Pancreas (tissue), 10 donors: ENCODE measurements at places on chromosomes 6 and 20.

- no peak for DNase-seq
These were observed 5.1 kb upstream of the SIRPD start for GRCh38 chr20:1562622-1563021.

GRCh38 chr6:4220558-4220957 lies 85.2 kb upstream of the ECI2 start:
- DNase-seq: no peak

GRCh38 chr6:135025775-135026174 lies 28.8 kb downstream of the HBS1L start:
- no peak for DNase-seq

DNA sequence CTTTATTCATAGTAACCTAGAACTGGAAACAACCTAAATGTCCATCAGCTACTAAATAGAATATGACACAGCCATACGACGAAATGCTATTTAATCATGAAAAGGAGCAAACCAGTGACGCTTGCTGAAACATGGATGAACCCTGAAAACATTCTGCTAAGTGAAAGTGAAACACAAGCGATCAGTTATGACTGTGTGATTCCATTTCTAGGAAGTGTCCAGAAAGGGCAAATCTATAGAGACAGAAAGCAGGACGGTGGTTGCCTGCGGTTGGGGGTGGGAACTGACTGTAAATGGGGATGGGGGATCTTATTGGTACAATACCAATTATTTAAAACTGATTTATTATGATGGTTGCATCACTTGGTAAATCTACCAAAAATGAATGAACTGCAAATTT lies 126.8 kb downstream of the IPCEF1 start:
- no peak for DNase-seq

DNA sequence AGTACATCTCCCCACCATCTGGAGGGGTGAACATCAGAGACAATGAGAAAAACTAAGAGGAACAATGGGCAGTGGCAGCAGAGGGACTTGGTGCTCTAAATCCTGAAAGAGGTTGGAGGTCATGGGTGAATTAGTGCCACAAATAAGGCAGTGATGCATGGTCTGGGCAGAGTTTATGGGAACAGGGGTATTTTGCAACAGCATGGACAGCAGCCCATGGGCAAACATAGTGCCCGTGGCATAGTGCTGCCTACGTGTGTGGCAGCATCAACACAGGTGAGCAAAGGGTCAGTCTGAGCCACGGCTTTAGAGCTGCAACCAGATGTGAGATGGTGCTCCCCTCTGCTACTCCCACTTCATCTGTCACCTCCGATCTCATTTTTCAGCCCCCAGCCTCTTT lies 459.1 kb upstream of the CITED2 start:
- DNase-seq: no peak

DNA sequence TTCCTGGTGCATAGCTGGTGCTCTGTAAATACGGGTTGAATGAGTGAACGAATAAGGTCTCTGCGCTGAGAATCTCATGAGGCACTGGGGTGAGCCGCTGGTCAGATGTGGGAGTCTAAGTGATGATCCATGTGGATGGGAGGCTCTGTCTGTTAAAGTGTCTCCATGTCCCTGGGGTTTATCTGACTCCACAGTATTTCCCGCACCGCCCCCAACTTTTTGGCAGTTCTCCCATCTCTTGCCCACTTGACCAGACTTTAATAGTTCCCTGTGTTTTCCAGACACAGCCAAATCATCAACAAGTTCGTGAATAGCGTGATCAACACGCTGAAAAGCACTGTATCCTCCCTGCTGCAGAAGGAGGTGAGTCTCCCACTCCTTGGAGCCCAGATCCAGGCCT lies 9.9 kb downstream of the BPIFA2 start:
- no peak for DNase-seq

GRCh38 chr6:1124885-1125284 lies 187.0 kb upstream of the FOXQ1 start:
- DNase-seq: no peak

DNA sequence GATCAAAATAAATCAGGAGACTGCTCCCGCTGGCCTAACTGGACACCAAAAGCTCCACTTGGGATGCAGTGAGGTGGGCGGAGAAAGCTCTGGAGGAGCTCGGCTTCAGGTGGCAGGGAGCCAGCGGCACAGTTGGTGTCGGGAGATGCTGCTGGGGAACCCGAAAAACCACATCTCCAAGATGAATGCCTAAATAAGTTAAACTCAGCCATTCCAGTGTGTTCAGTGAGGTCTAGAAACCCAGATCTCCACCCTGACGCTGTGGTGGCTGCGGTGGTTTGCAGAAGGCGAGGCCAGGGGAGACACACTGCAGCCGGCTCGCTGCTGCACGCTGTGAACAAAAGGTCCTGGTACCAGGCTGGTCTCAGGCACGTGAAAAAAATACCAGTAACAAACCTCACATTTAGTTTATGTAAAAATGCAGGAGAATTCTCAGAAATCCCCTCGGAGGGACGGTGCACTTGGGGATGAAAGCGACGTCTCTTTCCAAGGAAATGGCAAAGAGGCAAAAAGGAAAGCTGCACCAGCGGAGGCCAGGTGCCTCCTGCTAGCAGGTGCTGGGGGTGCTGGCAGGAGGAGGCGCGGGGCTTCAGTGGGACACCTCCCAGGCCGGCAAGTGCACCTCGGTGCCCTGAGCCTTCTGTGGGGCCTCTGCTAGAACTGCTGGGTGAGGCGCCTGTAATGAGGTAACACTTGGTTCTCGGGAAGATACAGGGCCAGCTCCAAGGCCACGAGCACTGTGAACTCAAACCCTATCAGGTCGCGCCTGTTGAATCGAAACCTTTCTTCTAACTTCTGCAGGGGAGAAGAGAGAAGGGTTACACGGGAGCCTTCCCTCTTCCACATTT lies 3.6 kb downstream of the RPS21 start:
- DNase-seq: no peak

DNA sequence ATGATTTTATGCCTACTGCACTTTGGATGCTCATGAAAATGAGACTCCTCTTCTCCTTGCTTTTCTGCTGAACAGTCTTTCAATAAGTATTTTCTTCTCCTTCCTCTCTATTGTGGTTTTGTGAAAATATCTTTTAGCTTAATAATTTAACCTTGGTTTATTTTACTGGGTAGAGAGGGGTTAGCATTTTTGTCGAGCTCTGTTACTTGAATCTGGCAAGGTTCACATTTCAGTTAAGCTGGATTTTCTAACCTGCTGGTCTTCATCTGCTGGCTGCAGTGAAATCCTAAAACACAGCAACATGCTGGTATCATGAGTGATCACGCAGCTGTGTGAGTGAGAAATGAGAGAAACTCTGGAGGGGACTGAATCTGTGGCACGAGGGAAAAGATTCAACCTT lies 222.7 kb upstream of the NOX3 start:
- DNase-seq: no peak

- no peak for DNase-seq
These were observed 1.7 kb downstream of the STX16 start for GRCh38 chr20:58652606-58653294.

- no peak for DNase-seq
These were observed at the start of gene LY86 for GRCh38 chr6:6588064-6588923. Gene LY86 (plus strand): TSS chr6:6588720. CDS start chr6:6588735, 15 bp downstream.

GRCh38 chr20:50312682-50313521 lies 122.3 kb downstream of the CEBPB start:
- peak; percentile 80 for DNase-seq

- DNase-seq: no peak
These were observed 281.6 kb downstream of the PLCB1 start for GRCh38 chr20:8413691-8414090.

GRCh38 chr6:127538750-127539264 lies 19.7 kb upstream of the MTCL3 start:
- no peak for DNase-seq

DNA sequence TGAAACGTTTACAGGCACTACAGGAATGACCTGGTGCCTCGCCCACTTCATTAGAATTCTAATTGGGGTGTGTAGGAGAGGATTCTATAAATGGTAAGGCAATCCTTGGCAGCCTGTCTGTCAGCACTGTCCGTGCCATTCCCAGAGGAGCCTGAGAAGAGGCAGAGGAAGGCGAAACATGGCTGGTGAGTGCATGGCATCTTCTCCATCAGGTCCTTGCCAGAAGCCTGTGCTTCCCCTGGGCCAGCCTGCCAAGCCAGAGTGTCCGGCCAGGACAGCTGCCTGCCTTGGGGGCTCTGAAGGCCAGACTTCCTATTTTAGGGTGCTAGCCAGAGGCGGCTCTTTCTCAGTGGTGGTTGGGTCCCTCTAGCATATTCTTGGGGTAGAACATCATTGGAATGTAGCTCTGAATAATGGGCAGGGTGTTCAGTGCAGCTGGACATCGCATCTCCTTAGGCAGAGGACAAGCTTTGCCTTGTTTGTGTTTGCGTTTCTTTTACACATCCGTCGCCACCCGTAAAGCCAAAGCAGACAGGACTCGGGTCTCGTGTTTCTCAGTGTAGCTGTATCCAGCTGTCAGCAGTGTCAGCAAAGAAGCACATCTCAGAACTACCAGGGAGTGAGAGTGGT lies at the start of gene TGM3:
TGM3 (plus strand) TSS at position 116 of the 630 bp plus-strand sequence; CDS start at position 179, 63 bp downstream.
- no peak for DNase-seq

DNA sequence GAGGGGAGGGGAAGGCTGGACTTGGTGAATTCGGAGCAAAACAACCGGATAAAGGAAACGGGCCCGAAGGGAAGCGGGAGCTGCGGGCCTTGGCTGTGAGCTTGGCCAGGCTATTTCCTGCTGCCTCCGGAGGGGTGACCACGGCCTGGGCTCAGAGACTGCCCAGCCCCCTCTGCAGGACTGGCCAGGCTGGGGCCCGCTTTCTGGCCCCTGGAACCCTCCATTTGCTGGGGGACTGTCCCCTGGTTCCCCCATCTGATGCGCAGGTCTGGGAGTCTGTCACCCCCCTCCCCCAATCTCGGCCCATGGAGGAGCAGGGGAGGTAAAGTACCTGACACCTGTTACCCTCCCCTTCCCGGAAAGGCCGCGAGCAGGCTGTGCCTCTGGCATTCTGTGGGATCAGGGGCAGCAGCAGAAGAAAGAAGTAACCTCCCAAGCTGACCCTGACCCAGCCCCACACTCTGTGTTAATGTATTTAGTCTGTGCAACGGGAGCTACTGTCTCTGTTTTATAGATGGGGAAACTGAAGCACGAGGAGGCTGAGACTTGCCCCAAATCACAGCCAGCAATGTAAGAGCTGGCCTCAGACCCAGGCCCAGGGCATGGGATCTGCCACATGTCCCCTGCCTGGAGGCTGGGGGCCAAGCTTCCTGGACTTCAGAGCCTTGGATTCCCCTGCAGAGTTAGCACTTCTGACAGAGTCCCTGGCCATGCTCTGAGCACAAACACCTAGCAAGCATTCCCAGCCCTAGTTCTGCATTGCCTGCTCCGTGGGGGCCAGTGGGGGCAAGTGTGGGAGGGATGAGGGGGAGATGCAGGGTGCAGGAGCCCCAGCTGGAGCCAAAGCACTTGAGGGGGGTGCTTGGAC lies 3.5 kb downstream of the C20orf204 start:
- DNase-seq: no peak

DNA sequence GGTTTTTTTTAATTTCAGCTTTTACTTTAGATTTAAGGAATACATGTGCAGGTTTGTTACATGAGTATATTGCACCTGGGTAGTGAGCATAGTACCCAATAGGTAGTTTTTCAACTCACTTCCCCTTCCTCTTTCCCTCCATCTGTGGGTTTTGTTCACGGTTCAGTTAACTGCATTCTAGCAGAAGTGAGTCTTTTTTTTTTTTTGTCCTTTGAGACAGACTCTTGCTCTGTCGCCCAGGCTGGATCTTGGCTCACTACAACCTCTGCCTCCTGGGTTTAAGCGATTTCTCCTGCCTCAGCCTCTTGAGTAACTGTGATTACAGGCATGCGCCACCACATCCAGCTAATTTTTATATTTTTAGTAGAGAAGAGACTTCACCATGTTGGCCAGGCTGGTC lies 8.7 kb downstream of the UBR2 start:
- DNase-seq: no peak

GRCh38 chr20:61170496-61171320 lies 81.4 kb upstream of the CDH4 start:
- DNase-seq: no peak

DNA sequence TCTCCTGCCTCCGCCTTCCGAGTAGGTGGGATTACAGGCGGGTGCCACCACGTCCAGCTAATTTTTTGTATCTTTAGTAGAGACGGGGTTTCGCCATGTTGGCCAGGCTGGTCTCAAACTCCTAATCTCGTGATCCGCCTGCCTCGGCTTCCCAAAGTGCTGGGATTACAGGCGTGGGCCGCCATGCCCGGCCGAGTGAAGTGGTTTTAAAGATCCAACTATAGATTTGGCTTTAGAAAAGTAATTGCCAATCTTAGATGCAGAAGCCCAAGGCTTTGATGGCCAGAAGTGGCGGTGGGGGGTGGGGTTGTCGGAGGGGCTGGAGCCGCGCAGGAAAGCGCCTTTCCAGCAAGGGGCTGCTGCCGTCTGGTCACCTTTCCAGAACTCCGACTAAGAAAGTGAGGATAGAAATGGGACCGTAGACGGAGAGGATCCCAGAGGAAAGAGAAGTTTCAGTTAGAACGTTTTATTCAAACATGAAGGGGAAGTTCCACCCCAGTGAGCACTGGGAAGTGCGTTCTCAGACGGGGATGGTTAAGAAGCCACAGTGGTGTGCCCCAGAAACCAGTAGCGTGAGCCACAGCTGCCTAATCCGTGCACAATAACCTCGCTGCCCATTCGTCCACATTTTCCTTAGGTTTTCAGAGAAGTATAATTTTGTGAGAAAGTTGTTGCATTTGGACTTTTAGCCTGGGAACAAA lies 69.7 kb downstream of the DLL1 start:
- DNase-seq: no peak

GRCh38 chr20:461254-462198 lies 807 bp downstream of the TBC1D20 start:
- DNase-seq: peak; percentile 87

DNA sequence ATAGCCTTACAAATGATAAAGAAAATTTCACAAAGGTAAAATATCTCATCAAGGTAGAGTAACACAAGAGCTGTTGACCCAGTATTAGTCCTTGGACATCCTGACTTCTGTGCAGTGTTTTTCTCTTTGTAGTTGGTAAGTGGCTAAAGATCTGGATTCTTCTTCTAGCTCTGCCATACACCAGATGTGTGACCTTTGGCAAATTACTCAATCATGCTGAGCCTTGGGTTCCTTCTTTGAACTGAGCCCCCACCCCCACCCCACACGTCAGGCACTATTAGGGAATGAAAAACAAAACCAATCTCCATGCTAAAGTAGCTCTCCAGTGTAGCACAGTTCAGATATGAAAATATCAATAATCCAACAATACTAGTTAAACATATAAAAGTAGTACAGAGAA lies 15.1 kb upstream of the TRIM39 start:
- DNase-seq: no peak

DNA sequence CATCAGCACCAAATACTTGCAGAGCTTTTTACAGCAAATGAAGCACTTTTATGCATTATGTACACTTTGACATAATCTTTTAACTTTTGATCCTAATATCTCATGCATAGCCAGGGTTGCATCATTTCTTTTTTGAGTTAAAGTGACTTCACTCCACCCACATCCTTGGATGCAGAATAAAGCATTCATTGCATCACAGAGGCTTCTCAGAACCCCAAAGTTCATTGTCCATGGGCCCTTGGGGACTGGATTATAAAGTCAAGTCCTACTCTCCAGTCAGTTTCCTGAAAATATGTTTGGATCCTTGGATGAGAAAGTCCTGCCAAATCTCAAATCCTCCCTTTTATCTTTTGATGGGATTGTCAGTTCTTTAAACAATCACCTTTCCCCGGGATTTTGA lies 10.6 kb upstream of the EFHC1 start:
- no peak for DNase-seq
